Activated T-helper 2 cell treated with anti-CD3 and anti-CD28 coated beads, Interferon-gamma antibody, Interleukin-2, Interleukin-4, amounts not matched to agents 10 μg/mL and 5 μg/mL and 100 μg/mL, durations not matched to agents 14 hours and 24 hours and 36 hours (primary cell): ENCODE measurements at places on chromosomes 12 and 14.

DNA sequence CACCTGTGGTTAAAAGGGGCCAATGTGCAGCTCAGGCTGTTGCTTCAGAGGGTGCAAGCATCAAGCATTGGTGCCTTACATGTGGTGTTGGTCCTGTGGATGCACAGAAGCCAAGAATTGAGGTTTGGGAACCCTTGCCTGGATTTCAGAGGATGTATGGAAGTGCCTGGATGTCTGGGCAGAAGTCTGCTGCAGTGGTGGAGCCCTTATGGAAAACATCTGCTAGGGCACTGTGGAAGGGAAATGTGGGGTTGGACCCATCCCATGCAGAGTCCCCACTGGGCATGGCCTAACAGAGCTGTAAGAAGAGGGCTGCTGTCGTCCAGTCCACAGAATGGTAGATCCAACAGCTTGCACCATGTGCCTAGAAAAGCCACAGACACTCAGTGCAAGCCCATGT lies 36.6 kb downstream of the PCNX1 start:
- no peaks in the 10 kb centered on the region for H3K27me3 ChIP-seq
- peaks cover 90% of the 10 kb centered on the region for H3K36me3 ChIP-seq
- no peak for DNase-seq
- no peak overlapping the region for H3K27ac ChIP-seq

- H3K4me1 ChIP-seq = peaks cover 52% of the 10 kb centered on the region
- peaks cover 21% of the 10 kb centered on the region for H3K36me3 ChIP-seq
- H3K27me3 ChIP-seq = no peaks in the 10 kb centered on the region
- DNase-seq = no peak
These were observed 2.4 kb upstream of the AEBP2 start for GRCh38 chr12:19436931-19437330.

GRCh38 chr14:69570836-69571330 lies 3.8 kb downstream of the CCDC177 start:
- peaks cover 9% of the 10 kb centered on the region for H3K4me1 ChIP-seq
- H3K36me3 ChIP-seq = no peaks in the 10 kb centered on the region
- DNase-seq = no peak
- H3K27ac ChIP-seq = no peak overlapping the region
- H3K27me3 ChIP-seq = peaks cover 70% of the 10 kb centered on the region

DNA sequence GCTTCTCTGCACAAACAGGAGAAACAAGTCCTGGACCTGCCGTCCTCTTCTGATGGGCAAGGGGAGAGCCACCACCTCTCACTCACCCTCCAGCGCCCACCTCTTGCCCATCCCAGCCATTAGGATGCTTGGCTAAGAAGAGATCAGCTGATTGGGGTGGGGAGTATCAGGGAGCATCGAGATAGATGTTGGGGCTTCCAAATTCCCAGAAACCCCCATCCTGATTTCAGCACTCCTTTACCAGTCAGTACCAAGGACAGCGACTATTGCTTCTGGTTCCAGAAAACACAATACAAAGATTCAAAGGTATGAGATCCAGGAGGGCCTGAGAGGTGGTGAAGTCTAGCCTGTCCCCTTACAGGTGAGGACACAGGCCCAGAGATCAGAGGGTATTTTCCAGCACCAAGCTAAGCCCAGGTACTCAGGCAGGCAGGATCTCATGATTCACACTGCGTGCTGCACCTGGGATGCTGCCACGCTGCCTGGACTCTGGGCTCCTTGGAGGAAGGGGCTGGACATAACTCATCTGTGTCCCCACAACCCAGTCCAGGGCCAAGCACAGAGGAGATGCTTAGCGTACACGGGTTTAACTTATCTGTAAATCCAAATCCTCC lies 76.6 kb downstream of the TUNAR start:
- H3K27me3 ChIP-seq = peaks cover 2% of the 10 kb centered on the region
- H3K4me1 ChIP-seq = no peaks in the 10 kb centered on the region
- DNase-seq = no peak
- no peak overlapping the region for H3K27ac ChIP-seq

- H3K27me3 ChIP-seq = no peaks in the 10 kb centered on the region
- H3K4me3 ChIP-seq = no peak overlapping the region
- no peaks in the 10 kb centered on the region for H3K36me3 ChIP-seq
- no peak for DNase-seq
These were observed 24.2 kb downstream of the DPF3 start for GRCh38 chr14:72869407-72870329.

DNA sequence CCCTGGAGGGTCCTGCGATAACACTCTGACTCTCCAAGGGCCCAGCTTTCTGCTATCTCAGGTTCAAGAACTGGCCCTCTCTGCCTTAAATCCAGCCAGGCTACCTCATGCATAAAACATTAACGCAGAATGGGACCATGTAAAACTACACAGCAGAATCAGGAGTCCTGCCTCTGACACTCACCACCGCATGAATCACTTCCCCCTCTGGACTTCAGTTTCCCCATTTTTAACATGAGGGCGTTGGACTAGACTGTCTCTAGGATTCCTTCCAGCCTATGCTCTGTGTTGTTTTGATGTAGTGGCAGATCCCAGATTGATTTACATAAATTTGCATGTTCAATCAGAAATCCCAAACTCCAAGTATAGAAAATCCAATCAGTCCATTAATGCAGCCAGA lies 3.3 kb downstream of the NCKAP5L start:
- H3K27me3 ChIP-seq = peaks cover 12% of the 10 kb centered on the region
- no peak for DNase-seq
- H3K4me1 ChIP-seq = peaks cover 17% of the 10 kb centered on the region
- no peaks in the 10 kb centered on the region for H3K36me3 ChIP-seq
- H3K4me3 ChIP-seq = no peak overlapping the region

DNA sequence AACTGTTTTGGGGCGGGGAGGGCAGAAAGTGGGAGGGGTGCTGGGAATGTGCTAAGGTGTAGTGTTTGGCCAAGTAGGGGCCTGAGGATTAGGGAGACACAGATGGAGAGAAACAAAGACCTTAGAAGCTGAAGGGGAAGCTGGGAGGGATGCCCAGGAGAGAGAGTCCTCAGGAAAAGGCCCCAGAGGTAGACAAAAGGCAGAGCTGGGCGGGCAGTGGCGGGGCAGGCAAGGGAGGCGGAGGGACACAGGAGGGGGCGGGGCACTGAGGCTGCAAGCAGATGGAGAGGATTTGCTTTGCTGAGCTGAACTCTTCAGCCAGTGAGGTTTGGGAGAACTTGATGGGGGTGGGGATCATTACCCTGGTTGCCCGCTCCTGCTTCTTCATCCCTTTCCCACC lies 2.8 kb downstream of the PTMS start:
- H3K4me3 ChIP-seq = peak overlapping the region; percentile 86
- no peak for DNase-seq
- peaks cover 54% of the 10 kb centered on the region for H3K4me1 ChIP-seq
- H3K27ac ChIP-seq = no peak overlapping the region

DNA sequence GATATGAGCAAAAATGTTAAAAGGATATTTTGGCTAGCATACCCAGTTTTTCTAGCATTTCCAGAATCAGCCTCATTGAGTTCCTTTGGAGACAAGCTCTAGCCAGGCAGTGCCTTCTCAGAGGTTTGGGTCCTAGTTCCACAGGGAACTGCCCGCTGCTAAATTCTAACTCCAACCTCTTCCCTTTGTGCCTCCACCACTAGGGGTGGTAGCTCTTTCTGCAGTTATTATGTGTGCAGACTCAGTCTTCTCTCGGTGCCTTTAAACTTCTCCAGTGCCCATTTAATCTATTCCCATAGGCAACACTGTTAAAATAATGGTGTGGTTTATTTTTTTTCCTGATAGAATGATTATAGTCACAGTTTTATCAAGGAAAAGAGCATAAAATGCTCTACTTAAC lies 21.5 kb upstream of the SLC25A3 start:
- no peaks in the 10 kb centered on the region for H3K36me3 ChIP-seq
- H3K4me1 ChIP-seq = no peaks in the 10 kb centered on the region
- DNase-seq = no peak

GRCh38 chr12:96120359-96121100 lies 73.6 kb upstream of the ELK3 start:
- H3K27ac ChIP-seq = peak overlapping the region; percentile 40
- peaks cover 14% of the 10 kb centered on the region for H3K4me1 ChIP-seq
- no peak for DNase-seq
- no peaks in the 10 kb centered on the region for H3K36me3 ChIP-seq

DNA sequence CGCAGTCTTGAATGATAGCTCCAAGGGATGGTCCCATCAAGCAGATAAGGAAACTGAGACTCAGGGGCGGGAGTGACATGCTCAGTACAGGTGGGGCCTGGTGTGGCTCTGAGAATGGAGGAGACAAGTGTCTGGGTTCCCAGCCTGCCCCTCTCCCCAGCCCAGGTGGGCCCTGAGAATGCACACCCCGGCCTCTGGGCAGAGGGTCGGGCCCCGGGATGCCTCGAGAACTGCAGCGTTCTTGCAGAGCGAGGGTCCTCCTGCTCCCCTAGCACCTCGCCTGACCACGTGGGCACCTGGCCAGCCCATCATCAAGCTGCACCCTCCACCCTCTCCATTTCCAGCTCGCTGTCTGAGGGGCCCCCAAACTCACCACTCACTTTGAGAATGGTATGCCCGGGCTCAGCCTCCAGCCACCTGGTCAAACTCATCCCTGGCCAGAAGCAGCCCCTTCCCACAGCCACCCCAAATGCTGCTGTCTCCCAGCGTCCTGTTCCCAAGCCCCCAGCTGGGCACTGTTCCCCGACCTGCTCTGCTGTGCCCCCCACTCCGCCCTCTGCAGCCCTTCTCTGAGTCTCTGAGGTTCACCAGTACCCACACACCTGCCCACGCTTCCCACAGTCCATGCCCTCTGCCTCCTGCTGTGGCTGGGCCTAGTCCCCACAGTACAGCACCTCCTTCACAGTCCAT lies 44.3 kb downstream of the CYP46A1 start:
- H3K4me3 ChIP-seq = no peak overlapping the region
- no peaks in the 10 kb centered on the region for H3K4me1 ChIP-seq
- peaks cover 13% of the 10 kb centered on the region for H3K27me3 ChIP-seq
- no peak overlapping the region for H3K27ac ChIP-seq
- H3K36me3 ChIP-seq = no peaks in the 10 kb centered on the region

GRCh38 chr12:128829861-128830504 lies 6.2 kb upstream of the SLC15A4 start:
- DNase-seq = peak; percentile 31
- peak overlapping the region; percentile 90 for H3K27ac ChIP-seq

GRCh38 chr12:42407306-42407705 lies 81.3 kb downstream of the PPHLN1 start:
- no peaks in the 10 kb centered on the region for H3K4me1 ChIP-seq
- no peaks in the 10 kb centered on the region for H3K27me3 ChIP-seq
- no peak for DNase-seq
- H3K27ac ChIP-seq = no peak overlapping the region

DNA sequence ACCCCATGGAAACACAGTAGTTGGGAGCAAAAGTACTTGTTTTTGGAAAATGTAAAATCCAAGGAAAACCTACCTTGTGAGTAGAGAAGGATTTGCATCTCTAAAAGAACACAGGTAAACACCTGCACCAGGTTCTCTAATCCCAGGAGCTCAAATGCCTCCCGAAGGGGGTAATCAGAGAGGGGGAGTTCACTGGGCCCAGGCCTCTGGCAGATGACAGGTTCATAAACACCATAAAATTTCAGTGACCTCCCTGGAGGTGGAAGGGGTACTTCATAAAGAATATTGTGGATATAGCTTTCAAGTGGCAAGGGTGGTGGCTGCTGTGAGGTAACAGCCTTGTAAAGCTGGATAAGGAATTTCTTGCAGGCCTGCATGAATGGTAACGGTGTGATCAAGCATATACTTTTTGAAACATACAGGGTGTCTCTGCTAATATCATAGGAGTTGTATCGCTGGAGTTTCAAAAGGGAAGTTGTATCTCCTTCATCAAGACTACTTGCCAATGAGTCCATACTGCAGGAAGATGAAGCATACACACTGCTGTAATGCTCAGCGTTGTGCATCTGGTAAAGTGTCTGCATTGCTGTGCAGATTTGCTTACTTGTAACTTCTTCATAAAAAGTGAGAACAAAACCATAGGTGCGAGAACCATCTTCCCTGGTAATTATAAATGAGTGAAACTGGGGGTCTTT lies 111.3 kb downstream of the DENND5B start:
- no peak for DNase-seq
- H3K4me1 ChIP-seq = peaks cover 3% of the 10 kb centered on the region
- H3K36me3 ChIP-seq = no peaks in the 10 kb centered on the region

DNA sequence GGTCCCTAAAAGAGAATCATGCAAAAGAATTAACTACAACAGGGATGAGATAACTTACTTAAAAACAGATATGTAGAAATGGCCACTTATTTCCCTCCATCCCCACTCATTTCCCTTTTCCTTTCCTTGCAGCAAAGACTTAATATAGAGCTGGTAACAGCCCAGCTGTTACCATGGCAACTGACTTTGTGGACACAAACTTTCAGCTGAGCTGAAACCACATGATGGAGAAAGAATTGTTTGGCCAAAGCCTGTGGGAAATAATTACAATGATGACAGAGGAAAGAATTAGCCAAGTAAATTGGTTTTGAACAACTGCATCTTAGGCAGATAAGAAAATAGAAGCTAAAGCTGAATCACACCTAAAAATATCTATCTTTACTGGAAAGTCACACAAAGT lies 364.9 kb downstream of the GALC start:
- H3K36me3 ChIP-seq = no peaks in the 10 kb centered on the region
- no peak overlapping the region for H3K4me3 ChIP-seq
- H3K27me3 ChIP-seq = no peaks in the 10 kb centered on the region
- H3K4me1 ChIP-seq = no peaks in the 10 kb centered on the region

DNA sequence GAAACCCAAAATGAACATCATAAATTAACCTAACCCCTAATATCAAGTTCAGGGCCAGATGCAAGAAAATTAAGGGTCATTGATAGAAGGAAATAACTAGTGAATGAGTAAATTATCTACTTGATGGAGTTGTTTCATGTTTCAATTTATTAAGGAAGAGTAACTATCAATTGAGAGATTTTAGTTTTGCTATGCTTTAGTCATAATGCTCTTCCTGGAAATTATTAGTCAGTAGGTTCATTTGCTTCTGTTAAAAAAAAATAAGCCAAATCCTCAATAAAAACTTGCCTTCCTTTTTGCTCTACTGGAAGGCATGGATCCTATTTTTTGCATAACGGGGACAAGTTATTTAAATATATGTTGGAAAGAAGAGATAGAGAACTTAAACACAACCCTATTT lies 59.0 kb upstream of the HIF1A start:
- H3K4me3 ChIP-seq = no peak overlapping the region
- H3K27ac ChIP-seq = no peak overlapping the region
- H3K4me1 ChIP-seq = peaks cover 12% of the 10 kb centered on the region
- peaks cover 2% of the 10 kb centered on the region for H3K36me3 ChIP-seq

- peak within 1 kb of the TSS; percentile 87 for H3K27ac ChIP-seq
- H3K36me3 ChIP-seq = peaks cover 32% of the 10 kb centered on the region
- DNase-seq = peak; percentile 68
- peak within 1 kb of the TSS; percentile 91 for H3K4me3 ChIP-seq
- peaks cover 47% of the 10 kb centered on the region for H3K4me1 ChIP-seq
- peaks cover 13% of the 10 kb centered on the region for H3K27me3 ChIP-seq
These were observed at the start of gene NIN for GRCh38 chr14:50830932-50831725. TSS of gene NIN (minus strand) at chr14:50831162. CDS start at chr14:50822056, 9,106 bp downstream.

DNA sequence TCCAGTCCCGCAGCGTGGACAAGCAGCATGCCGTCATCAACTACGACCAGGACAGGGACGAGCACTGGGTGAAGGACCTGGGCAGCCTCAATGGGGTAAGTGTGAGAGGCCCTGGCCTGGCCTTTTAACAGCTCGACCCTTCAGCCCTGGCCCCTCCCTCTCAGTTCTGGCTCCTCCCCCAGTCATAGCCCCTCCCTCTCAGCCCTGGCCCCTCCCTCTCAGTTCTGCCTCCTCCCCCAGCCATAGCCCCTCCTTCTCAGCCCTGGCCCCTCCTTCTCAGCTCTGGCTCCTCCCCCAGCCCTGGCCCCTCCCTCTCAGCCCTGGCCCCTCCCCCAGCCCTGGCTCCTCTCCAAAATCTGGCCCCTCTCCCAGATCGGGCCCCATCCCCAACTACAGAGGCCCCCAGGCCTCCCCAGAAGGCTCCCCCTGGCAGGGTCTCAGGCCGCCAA lies 11.2 kb downstream of the CEP170B start:
- DNase-seq = no peak
- no peaks in the 10 kb centered on the region for H3K36me3 ChIP-seq
- no peak overlapping the region for H3K27ac ChIP-seq
- no peaks in the 10 kb centered on the region for H3K27me3 ChIP-seq
- no peaks in the 10 kb centered on the region for H3K4me1 ChIP-seq
